ENCODE measurements at places on chromosomes 11 and 22. TPM values are rescaled to one million over a fixed set of nuclear protein-coding genes. Genes with fewer than 3 reads are reported as not detected.

The THRSP gene
- not detected for total RNA-seq

- DNase-seq, result no peak
Observed at GRCh38 chr11:113574171-113574570, 99.0 kb upstream of the DRD2 start.

GRCh38 chr11:58674609-58675008, 52.1 kb downstream of the CNTF start:
- no peak for DNase-seq

DNA sequence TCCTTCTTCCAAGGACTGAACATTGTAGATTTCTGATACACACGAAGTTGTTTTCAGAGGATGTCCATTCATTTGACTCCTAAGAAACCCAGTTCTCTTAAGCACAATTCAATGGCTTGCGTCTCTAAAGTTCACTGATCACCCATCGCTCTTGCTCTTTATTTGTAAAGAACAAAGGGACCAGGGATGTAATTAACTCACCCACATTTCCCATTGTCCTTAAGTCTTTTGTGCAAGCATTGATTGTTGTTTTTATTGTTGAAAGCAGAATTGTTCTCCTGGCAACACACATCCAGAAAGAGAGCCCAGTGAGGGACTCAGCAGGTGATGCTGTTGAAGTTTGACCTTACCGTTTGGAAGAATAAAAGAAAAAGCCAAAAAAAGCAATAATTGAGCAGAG, 59.2 kb downstream of the SPON1 start:
- DNase-seq, result no peak

- peak; percentile 26 for DNase-seq
Observed at GRCh38 chr11:61126256-61126655, 24.0 kb downstream of the CD5 start.

All from cardiac muscle cell (in vitro differentiated cells and primary cell).